ENCODE measurements at places on chromosomes 4 and X. TPM values are rescaled to one million over a fixed set of nuclear protein-coding genes. Genes with fewer than 3 reads are reported as not detected.

DIPK2B gene
- total RNA-seq: not detected

ZMYM3 gene
- total RNA-seq: 21.6 TPM

ARSJ gene
- total RNA-seq: not detected

NLGN4X gene
- not detected for total RNA-seq

PHEX gene
- 0.15 TPM for total RNA-seq

PORCN gene
- total RNA-seq: 13.1 TPM

CLDN24 gene
- total RNA-seq: not detected

TLR10 gene
- total RNA-seq: 0.20 TPM

ZNF718 gene
- total RNA-seq: 2.4 TPM

SUPT20HL1 gene
- not detected for total RNA-seq

TRIM75 gene
- not detected for total RNA-seq

VGLL1 gene
- total RNA-seq: not detected

COX7B2 gene
- not detected for total RNA-seq

OTUD6A gene
- not detected for total RNA-seq

GRCh38 chrX:123172869-123173268 lies 11.2 kb upstream of the GRIA3 start:
- no peak for DNase-seq
- no peaks in the 10 kb centered on the region for H3K27me3 ChIP-seq
- no peaks in the 10 kb centered on the region for H3K4me1 ChIP-seq
- H3K36me3 ChIP-seq: no peaks in the 10 kb centered on the region
- no peak overlapping the region for H3K27ac ChIP-seq
- no peak overlapping the region for H3K4me3 ChIP-seq

DNA sequence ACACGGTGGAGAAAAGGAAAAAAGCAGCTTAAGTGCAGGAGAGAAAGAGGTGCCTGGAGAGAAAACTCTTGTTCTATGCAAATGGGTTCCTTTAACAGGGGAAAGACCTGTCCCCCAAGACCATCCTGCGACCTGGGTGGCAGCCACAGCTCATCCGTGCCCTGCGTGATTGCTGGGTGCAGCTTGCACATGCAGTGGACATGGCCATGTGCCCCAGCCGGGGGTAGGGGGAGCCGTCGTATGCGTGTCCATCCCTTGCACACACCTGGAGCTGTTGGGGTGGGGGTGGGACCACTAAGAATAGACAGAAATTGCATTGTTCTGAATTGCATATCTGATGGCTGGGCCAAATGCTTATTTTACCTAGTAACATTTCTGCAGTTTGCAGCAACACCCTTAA lies 171.9 kb downstream of the GUCY2F start:
- no peaks in the 10 kb centered on the region for H3K36me3 ChIP-seq
- DNase-seq: no peak

- no peaks in the 10 kb centered on the region for H3K36me3 ChIP-seq
- no peak overlapping the region for H3K4me3 ChIP-seq
- H3K27me3 ChIP-seq: no peaks in the 10 kb centered on the region
- DNase-seq: no peak
- H3K4me1 ChIP-seq: no peaks in the 10 kb centered on the region
Observed at GRCh38 chr4:174856926-174857800, 28.1 kb upstream of the GLRA3 start.

DNA sequence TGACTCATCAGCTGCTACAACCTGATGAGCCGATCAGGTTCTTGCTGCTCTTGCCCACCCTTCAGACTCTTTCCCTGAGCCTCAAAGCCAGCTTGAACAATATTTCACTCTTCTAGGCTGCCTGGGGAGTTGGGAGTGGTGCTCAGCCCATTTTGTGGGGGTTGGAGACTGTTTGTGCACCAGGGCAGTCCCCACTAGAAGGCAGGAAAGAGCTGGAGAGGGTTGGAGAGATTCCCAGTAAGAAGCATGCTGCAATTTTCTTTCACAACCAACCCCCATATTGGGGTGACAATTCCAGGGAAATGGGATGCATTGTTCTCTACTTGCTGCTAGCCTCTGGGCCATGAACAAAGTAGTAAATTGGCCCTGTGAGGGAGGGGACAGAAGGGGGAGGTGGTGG lies 44.1 kb downstream of the SLC16A2 start:
- no peak overlapping the region for H3K27ac ChIP-seq
- H3K36me3 ChIP-seq: no peaks in the 10 kb centered on the region
- no peak for DNase-seq
- no peaks in the 10 kb centered on the region for H3K27me3 ChIP-seq
- no peaks in the 10 kb centered on the region for H3K4me1 ChIP-seq

DNA sequence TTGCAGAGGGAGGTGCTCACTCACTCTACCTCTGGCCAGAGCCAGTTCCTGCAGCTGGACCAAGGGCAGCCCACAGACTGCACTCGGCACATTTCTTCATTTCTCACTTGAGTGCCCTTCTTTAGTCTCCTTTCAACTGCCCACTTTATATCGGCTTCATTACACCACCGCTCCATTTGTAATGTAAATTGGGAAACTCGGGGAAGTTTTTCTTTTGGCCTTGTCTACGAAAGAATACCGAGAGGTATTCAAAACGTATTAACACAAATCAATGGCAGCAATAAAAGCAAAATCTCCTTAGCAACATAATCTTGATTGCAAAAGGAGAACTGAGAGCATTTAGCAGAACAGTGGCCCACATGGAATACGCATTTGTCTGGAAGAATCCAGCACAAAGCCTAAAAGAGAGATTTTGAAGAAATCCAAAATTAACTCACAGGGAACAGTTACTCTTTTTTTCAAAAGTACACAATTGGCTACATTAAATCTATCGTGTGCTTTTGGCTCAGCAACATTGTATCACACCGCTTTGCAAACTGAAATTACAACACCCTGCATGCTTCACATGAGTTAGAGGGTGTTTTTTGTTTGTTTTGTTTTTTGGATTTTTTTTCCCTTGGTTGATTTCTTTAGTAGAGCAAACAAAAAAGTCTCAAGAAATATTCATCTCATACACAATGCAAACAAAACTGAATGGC lies 62.6 kb downstream of the CHIC2 start:
- no peaks in the 10 kb centered on the region for H3K36me3 ChIP-seq
- no peak for DNase-seq
- no peak overlapping the region for H3K4me3 ChIP-seq
- no peak overlapping the region for H3K27ac ChIP-seq
- no peaks in the 10 kb centered on the region for H3K4me1 ChIP-seq

- H3K4me1 ChIP-seq: no peaks in the 10 kb centered on the region
- H3K36me3 ChIP-seq: no peaks in the 10 kb centered on the region
- DNase-seq: no peak
- H3K27me3 ChIP-seq: no peaks in the 10 kb centered on the region
- no peak overlapping the region for H3K27ac ChIP-seq
- no peak overlapping the region for H3K4me3 ChIP-seq
Observed at GRCh38 chr4:167221084-167221483, 13.2 kb downstream of the SPOCK3 start.

DNA sequence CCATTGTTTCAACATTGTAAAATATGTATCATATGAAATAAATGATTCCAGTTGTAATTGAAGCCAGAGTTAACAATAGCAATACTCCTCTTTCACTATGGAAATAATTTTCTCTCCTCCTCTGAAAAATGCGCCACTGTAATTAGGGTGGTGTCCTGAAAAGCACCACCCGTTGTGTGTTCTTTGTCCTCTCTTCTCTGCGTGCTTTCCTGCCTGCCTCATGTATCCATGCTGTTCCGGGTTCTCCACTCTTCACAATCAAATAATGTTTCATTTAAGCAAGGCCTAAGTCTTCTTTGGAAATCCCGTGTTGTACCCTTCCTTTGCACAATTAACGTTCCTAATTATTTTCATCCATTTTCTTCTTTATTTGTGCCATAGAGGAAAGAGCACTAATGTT lies 293.3 kb downstream of the ADGRL3 start:
- no peak overlapping the region for H3K27ac ChIP-seq
- H3K27me3 ChIP-seq: no peaks in the 10 kb centered on the region
- H3K4me1 ChIP-seq: no peaks in the 10 kb centered on the region

DNA sequence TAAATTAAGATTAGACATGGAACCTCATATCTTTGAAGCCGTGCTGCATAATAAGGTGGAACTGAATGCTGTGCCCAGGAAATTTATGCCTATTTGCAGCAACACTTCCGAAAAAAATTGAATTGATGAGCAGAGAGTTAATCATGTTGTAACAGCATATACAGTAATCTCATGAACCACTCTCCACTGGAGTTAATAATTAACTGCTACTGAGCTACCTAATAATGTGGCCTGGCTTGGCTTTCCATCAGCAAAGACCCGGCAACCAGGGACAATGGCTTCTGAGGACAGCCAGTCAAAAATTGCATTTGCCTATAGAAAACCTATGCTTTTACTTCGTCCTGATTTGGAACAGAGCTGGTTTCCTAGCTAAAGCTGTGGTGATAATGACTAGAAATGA lies 63.8 kb upstream of the GATB start:
- DNase-seq: no peak
- no peaks in the 10 kb centered on the region for H3K4me1 ChIP-seq
- no peak overlapping the region for H3K4me3 ChIP-seq

DNA sequence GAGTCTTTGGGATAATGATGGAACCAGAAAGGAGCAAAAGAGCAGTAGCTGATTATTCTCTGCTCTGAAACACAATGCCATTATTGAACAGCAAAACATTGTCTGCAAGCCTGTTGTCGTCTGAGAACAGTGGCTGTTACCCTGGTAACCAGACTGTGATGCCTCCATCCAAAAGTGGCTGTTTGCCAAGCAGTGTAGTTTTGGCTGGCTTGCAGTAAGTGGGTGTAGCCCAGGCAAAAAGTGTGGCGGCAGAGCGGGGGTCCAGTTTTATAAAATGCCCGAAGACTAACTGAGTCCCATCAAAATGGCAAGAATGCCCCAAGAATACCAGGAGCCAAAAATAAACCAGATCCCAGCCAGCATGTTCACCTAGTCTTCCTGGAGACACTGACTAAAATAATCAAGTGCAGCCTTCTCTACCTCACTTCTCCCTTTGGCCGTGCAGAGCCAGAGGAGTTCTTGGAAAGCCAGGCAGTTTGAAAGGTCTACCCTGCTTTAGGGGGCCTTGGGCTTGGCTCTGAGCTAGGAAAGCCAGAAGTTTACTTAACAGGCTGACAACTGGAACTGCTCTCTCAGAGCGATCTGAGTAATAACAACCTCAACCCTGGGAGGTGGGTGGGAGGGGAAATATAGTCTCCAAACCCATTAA lies 2.6 kb downstream of the PLP1 start:
- no peaks in the 10 kb centered on the region for H3K27me3 ChIP-seq
- H3K27ac ChIP-seq: no peak overlapping the region
- H3K4me1 ChIP-seq: no peaks in the 10 kb centered on the region
- no peak overlapping the region for H3K4me3 ChIP-seq
- DNase-seq: no peak

DNA sequence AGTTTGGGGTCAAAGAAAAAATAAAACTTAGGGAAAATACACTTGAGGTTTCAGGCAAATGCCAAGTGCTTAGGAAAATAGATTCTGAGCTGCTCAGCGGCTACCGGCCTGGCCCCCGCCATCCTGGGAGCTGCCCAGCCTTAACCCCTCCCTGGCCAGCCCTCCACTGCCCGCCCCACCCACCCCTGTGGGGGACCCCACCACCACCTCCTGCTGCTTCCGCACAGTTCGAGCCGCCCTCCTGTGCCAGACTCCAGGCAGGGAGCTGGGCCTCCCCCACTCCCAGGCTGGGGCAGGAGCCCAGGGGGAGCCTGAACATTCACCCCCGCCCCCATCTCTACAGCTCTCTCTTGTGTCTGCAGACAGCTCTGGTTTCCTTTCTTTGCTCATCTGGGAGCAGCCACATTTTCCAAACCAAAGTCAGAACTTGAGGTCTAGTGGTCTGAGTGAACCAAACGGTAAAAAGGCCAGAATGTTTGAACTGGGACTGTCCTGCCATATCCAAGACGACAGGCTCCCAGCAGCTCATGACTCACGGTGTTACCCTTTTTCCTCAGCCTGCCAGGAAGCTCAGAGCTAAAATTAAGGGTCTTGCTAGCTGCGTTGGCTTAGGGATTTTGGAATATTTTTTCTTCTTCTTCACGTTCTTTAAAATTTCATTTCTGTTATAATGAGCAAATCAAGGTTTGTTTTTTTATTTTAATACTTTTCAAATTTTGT lies 4.7 kb upstream of the FGFR3 start:
- no peaks in the 10 kb centered on the region for H3K4me1 ChIP-seq
- H3K4me3 ChIP-seq: no peak overlapping the region
- no peaks in the 10 kb centered on the region for H3K36me3 ChIP-seq

DNA sequence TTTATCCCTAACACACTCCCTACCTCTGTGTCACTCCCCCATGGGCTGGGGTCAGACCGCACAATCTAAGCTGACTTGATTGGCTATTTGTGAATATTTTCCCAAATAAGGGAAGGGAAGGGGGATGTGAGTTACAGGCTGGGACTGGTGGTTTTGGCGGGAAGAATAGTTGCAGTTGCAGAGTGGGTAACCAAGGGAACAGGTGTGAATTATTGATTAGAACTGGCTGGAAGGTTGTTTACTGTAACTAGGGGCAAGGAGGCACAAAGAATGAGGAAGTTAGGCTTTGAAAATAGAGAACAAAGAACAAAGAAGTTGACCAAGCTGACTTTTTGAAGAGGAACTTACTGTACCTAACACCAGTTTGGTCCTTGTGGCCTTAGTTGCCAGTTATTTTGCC lies 88.0 kb upstream of the XAGE2 start:
- no peak overlapping the region for H3K27ac ChIP-seq
- H3K4me3 ChIP-seq: no peak overlapping the region
- H3K36me3 ChIP-seq: no peaks in the 10 kb centered on the region
- DNase-seq: no peak
- no peaks in the 10 kb centered on the region for H3K27me3 ChIP-seq
- H3K4me1 ChIP-seq: no peaks in the 10 kb centered on the region

DNA sequence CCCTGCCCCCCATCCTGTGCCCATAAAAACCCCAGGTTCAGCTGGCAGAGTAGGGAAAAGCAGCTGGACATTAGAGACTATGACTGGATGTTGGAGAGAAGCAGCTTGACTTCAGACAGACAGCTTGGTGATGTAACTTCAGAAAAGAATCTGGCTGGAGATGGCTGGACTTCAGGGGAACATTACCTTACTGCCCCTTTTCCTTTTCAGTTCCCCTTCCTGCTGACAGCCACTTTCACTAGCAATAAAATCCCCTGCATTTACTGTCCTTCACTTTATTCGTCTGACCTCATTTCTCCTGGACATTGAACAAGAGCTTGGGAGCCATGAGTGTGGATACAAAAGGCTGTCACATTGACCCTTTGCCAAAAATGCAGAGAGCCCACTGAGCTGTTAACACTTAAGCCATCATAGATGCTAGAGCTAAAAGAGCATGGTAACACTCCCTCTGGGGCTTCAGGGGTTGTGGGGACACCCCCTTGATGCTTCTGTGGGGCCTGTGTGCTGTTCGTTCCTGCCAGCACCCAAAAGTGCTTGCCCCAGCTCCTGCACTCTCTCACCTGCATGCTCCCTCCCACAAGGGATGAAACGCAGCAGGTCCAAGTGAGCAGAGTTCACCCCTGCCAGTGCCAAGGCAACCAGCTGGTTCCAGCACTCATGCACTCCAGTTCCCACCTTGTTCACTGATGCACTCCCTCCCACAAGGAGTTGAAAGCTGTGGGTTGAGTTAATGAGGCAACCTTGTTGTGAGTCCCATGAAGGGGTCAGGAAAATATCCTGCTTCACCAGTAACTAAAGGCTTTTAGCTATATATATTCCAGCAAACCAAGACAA lies 263.8 kb upstream of the NDST3 start:
- no peak overlapping the region for H3K4me3 ChIP-seq
- no peak for DNase-seq
- no peaks in the 10 kb centered on the region for H3K4me1 ChIP-seq
- no peaks in the 10 kb centered on the region for H3K36me3 ChIP-seq
- H3K27me3 ChIP-seq: no peaks in the 10 kb centered on the region
